ENCODE measurements at places on chromosomes 5 and 9. TPM values are rescaled to one million over a fixed set of nuclear protein-coding genes. Genes with fewer than 3 reads are reported as not detected.

DNA sequence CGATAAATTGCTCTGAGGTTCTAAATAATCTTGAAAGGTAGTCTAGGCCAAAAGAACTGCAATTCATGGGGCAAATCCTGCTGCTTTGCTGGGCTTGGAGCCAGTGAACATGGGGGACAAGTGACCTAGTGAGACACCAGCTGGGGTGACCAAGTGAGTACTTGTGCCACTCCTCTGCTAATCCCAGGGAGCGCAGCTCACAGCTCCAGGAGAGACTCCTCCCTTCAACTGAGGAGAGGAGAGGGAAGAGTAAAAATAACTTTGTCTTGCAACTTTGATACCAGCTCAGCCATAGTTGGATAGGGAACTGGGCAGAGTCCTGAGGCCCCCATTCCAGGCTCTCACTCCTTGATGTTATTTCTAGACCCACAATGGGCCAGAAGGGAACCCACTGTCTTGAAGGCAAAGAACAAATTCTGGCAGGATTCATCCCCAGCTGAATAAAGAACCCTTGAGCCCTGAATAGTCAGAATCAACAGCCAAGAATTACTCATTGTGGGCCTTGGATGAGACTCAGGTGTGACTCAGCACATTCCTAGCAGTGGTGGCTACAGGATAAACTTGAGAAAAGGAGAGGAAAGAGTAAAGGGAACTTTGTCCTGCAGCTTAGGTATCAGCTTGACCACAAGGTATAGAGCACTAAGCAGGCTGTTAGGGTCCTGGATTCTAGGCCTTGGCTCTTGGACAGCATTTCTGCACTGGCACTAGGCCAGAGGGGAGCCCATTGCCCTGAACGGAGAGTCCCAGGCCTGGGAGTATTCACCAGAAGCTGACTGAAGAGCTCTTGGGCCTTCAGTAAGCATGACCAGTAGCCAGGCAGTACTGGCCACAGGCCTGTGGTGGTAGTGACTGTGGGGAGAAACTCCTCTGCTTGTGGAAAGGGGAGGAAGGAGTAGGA lies 288.3 kb upstream of the CDH18 start:
- DNase-seq = peak; percentile 81

The S100Z gene
- not detected for total RNA-seq

DNA sequence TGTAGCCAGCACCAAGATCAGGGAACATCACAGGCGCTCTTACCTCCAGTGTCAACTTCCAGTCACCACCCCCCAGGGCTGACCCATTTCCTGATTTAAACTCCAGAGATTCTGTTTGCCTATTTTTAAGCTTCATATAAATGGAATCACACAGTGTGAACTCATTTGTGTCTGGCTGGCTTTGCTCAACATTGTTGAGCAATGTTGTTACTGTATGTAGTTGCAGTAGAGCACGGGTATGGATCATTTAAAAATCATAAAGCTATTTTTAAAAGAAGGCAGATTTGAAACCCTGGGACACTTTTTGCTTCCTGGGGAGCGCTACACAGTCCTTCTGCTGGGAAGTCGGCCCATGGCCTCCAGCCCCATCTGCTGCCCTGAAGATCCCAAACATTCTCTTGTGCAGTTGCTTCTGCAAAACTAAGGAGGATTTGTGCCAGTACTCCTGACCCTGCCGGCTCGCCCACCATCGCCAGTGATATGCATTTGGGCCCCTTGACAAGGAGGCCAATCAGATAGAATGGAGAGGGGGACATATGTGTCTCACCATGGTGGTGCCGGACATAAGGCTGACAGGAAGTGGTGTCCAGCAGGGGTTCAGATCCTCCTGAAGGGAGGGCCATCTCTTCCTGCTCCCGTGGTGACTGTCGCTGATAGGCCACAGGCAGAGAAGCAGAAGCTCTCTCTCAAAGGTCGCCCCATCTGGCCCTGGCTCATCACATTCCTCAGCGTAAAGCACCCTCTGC lies 13.3 kb downstream of the DCANP1 start:
- peak; percentile 56 for DNase-seq

The NDFIP1 gene
- 67.4 TPM for total RNA-seq

The TMOD1 gene
- total RNA-seq = 2.6 TPM

DNA sequence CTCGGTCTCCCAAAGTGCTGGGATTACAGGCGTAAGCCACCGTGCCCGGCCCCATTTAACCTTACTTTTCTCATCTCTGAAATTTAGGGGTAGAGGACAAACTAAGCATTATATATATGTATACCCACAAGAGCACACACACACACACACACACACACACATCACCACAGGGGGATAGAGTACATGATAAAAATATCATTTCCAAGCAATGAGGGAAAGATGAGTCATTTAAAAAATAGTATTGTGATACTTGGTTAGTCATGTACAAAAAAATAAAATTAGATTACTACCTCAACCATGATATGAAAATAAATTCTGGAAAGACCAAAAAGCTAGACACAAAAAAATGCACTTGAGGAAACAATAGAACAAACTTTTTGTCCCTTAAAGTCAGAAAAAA lies 67.2 kb downstream of the CDH18 start:
- DNase-seq = peak; percentile 12

GRCh38 chr5:139243425-139243970 lies 45.3 kb upstream of the SIL1 start:
- peak; percentile 61 for DNase-seq

The PCDHGA2 gene
- total RNA-seq = 4.5 TPM

- DNase-seq = peak; percentile 87
These were observed at the start of gene UGCG for GRCh38 chr9:111895996-111896941. TSS of gene UGCG (plus strand) at chr9:111896814. CDS start at chr9:111897216, 402 bp downstream.

DNA sequence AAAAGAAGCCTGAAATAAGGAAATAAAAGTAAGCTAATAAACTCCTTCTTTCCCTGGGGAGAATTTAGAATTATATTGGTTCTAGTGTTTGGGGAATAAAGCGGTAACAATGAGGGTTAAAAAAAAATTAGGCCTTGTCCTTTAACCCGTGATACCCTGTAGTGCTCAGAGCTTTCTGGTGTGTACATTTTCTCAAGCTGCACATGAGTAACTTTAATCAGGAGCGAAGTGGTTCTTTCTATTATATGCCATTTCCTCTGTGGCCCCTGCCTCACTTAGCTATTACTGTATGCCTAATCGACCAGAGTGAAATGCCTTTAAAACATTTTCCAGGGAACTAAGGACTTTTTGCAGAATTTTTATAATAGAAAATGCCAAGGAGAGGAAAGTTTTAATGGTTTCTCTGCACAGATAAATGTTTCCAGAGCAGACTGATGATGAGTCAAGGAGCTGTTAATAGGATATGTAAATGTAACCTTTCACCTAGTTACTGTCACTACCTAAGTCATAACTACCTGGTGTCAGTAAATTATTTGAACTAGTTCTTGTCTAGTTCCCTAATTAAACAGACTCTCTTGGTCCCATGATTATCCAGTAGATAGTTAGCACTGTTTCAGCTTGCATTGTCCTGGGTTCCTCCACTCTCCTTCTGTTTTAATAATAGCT lies 7.6 kb downstream of the PAM start:
- DNase-seq = no peak

DNA sequence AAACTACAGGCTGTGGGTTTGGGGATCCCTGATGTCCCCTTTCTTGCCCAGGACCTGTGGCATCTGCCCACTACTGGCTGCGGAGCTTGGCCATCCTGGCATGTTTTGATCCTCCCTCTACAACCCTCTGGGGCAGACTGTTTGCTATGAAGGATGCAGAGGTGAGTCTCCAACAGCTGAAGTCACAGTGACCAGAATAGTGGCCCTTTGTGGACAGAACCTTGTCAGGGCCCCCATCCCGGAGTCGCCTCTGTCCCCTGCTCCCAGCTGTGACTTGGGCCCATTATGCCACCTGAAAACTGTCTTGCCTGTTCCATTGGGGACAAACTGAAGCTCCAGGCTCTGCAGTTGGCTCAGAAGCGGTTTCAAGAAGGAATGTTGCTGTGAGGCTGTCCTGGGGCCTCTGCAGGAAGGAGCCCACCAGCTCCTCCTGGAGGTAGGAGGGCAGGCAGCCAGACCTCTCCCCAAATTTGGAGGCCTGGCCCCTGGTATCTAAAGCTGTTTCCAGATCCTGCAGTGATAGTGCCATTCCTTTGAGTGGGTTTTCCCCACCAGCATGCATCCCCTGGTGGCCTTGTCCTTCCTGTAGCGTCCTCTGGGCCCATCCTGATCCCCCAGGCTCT lies 93.3 kb downstream of the BARX1 start:
- no peak for DNase-seq

DNA sequence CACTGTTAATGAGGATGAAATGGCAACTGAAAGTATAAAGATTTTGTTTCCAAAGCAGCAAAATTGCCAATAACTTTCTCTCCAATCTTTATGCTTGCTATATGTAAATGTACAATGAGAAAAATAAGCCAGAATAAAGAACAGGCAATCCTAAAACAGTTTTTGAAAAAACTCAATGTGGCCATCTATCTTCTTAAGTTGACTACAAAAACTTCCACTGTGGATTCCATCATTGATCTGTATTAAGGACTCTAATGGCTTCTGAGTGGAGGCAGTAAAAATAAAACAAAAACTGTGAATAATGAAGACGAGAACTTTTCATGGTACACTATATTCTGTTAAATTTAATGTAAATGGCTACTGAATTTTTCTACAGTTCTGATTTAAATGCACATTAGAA lies 382.9 kb downstream of the TMEM232 start:
- DNase-seq = peak; percentile 34

GRCh38 chr9:18549772-18550171 lies 75.8 kb downstream of the ADAMTSL1 start:
- DNase-seq = no peak

DNA sequence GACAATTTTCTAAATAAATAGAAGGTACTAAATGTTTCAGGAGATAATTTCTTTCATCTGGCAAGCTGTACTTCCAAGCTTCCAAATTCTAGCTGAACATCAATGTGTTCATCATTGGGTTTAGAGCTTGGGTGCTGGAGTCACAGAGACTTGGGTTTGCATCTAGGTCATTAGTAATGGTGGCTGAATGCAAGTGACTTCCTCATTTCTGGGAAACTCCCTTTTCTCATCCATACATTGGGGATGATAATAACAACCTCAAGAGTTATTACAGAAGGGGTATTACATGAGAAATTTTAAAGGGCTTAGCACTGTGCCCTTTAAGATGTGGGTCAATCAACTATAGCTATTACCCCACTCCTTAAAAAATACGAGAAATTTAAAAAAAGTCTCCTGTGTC lies 41.1 kb upstream of the KLF4 start:
- no peak for DNase-seq

- peak; percentile 70 for DNase-seq
These were observed 63.6 kb upstream of the IL17B start for GRCh38 chr5:149442563-149443182.

The PSD2 gene
- total RNA-seq = 0.17 TPM

- peak; percentile 43 for DNase-seq
These were observed 655.7 kb downstream of the BNC2 start for GRCh38 chr9:16214677-16215352.

The ARL14EPL gene
- total RNA-seq = not detected

GRCh38 chr9:132218208-132218607 lies 56.4 kb downstream of the NTNG2 start:
- no peak for DNase-seq

DNA sequence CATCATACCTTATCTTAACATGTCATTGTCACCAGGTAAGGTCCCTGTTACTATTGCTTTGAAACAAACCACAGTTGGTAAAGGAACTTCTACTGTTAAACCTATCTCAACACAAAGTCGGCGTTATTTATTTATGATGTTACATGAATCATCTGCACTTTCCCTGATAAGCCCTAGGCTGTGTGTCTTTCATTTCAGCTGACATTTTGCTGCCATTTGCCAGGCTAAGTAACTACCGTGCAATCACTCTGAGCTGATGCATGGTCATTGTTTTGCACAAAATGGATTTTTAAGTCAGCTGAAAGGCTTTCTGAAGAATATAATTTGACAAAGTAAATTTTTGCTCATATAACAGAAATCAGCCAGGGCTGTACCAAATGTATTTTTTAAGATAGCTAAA lies 546.5 kb downstream of the ZNF608 start:
- no peak for DNase-seq

DNA sequence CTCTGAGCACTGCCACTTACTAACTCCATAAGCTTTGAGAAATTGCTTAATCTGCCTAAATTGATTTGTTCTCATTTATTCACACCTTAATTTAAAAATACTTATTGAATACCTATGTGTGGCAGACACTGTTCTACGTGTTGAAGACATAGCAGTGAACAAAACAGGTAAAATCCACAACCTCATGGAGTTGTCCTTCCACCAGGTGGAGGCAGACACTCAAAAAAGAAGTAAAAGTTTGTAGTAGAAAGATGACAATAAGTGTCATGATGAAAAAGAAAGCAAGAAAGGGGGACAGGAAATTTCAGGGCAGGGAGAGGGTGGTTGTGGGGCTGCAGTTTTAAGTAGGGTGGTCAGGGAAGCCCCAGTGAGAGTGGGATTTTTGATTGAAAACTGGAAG lies 94.9 kb downstream of the SREK1 start:
- DNase-seq = no peak

The SLC35D2 gene
- 34.7 TPM for total RNA-seq

The PCDHGA11 gene
- total RNA-seq = 5.9 TPM

DNA sequence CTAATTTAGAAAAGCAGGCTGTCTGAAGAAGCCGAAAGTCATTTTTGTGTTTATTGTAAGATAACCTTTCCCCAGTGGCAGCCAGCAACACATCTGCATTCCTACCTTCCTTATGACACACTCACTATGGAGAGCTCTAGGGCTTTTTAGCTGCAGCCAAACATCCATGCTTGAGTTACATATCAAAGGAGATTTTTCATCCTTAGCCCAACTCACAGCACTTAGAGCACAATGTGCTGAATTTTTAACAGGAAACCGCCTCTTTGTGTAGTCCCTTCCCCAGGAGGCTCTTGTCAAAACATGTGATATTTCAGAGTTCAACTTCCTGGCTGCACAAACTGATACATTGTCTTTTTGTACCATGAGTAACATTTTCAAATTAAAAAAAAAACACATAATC lies 379.2 kb downstream of the CTNND2 start:
- DNase-seq = peak; percentile 40

DNA sequence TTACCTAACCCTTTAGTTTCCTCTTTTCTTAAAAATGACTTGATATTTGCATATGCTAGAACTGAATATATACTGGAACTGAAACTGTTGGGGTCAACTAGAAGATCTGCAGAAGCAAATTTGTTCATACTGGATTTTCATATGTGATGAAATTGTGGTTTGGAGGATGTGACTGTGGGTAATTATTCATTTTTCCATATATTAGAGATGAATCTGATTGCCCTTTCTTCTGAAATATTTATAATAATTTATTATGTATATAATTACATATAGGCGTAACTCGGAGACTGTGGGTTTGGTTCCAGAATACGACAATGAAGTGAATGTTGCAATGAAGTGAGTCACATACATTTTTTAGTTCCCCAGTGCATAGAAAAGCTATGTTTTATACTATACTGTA lies 149.1 kb downstream of the ATP10B start:
- no peak for DNase-seq

GRCh38 chr9:124267271-124267807 lies 9.6 kb downstream of the NEK6 start:
- peak; percentile 91 for DNase-seq

DNA sequence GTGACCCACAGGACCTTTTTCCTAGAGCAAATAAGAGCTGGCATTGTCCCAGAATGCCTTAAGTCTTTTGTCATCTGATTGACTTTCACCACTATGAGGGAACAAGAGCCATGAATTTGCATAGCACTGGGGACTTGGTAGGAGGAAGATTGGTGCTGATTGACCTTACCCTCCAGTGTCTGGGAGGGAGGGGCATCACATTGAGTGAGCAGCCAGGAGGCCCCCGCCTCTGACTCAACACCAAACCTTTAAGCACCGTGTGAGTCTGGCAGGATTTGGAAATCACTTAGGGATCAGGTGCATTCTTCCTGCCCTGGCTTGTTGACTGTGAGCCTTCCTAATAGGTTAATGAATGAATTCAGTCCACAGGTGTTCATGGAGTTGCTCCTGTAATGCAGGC lies 40.7 kb downstream of the WNK2 start:
- DNase-seq = no peak

Measured in fibroblast of lung (primary cell).